ENCODE measurements at places on chromosomes 1 and 21.
A peak's percentile ranks its signal among the peaks of the same experiment; 100 is the strongest.

- DNase-seq = no peak
Measured at GRCh38 chr1:19365721-19366120, 53.6 kb downstream of the SLC66A1 start.

GRCh38 chr1:96580920-96581319 is 140.7 kb upstream of the PTBP2 start:
- no peak for DNase-seq

DNA sequence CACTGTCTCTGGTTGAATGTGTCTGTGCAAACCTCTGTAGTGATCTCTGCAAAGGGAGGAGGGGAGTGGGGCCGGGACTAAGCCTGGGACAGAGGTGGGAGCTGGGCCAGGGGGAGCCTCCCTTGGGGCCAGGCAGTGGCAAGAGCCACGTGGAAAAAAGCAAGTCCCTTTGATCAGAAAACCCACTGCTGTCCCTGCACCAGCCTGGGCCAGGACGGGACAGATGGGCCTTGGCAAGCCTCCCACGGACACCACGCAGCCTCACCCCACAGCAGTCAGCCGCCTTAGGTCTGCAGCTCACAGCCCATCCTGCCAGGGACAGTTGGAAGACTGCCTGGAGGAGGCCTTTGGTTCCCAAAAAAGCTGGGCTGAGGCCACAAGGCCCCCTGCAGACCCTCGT is 11.7 kb upstream of the TRAPPC10 start:
- no peak for DNase-seq

DNA sequence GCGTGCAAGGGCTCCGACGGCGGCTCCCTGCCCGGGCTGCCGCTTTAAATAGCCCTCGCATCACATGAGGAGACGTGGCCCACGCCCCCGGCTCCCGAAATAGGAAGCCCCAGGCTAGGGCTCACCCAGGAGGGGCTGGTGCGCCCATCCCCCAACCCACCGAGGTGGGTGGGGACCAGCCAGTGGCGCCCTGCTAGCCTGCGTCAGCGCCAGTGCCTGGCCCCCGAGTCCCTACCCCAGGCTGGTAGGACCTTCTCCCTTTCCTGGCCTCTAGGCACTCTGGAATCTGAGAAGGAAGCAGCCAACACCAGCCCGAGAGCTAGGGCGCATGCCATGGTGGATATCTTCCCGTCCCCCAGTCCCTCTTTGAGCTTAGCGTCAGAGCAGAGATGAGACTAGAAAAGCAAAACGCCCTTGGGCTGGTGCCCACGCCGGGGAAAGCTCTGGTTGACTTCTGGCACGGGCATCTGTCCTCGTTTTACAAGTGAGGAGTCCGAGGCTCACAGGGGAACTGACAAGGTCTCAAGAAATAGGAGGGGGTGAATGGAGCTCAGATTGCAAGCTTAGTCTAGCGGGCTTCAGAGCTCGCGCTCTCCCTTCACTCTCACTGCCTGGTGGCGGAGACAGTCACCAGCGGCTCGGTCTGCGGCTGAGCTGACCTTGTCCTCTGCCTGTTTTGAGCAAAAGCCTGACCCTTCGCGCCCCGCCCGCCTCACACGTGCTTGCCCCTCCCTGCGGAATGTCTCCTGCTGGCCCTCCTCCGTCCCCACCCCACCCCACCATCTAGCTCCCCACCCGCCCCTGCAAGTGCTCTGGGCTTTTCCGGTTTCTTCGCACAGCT is at the start of gene FABP3:
Gene FABP3 (minus strand): TSS at position 21 of the 841 bp plus-strand sequence. CDS start 62 bp downstream, outside the sequence.
- DNase-seq = peak; percentile 63

DNA sequence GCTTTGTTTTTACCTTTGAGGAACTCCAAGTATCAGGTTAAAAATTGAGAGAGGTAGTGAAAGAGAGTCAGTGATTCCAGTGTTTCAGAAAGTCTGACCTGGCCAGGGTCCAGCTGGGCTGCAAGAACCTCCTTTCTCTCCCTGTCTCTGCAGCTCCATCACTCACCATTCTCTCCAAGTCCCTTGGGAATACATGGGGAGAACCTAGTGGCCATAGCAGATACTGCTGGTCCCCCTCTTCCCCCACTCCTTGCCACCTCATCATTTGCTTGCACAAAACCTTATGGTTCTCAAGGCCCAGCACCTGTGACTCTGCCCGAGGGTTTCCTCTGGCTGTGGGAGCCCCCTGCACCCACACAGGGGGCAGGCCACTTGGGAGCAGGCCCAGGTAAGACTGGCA is 279.5 kb downstream of the KIF26B start:
- DNase-seq = no peak

- DNase-seq = no peak
Measured at GRCh38 chr21:17440969-17441368, 71.9 kb upstream of the CXADR start.

DNA sequence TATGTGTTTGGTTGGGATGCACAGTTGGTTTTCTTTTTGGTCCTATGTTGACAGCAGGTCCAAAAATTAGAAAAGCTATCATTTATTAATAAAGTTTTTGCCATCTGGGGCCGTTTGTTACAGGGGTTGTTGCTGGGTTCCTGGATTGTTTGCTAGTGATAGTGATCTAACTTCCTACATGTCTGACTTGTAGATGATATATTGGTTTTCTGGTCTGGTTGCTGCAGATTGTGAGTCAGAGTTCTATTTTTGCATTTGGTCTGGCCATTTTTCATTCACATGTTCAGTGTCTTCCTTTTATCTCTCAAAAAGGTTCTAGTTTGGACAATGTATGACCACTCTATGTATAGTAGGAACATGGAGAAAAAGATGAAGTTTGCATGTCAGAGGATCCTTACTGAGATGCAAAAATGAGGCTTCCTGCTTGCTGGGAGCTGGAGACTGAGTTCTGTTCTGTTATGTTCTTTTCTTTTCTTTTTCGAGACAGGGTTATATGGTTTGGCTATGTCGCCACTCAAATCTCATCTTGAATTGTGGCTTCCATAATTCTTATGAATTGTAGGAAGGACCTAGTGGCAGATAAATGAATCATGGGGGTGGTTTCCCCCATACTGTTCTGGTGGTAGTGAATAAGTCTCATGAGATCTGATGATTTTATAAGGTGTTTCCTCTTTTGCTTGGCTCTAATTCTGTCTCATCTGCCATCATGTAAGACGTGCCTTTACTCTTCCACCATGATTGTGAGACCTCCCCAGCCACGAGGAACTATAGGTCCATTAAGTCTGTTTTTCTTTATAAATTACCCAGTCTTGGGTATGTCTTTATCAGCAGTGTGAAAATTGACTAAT is 4.2 kb upstream of the NVL start:
- DNase-seq = peak; percentile 81

DNA sequence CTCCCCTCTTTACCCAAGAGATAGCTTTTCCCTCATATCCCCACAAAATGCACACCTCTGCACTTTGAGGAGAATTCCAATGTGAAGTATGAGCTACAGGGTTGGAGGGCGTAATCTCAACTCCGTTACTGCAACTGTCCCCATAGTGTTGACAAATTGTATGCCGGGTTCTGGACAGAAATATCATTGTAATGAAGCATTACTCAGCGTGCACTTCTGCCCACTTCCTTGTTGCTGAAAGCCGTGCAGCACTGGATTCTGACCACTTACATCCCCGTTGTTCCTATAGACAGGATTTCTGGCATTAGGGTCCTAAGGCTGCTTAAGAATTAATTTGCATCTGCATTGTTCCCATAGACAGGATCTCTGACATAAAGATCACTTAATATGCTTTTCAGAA is 205.6 kb downstream of the RHOU start:
- no peak for DNase-seq

GRCh38 chr1:209870151-209870831 is 42.5 kb downstream of the UTP25 start:
- no peak for DNase-seq

DNA sequence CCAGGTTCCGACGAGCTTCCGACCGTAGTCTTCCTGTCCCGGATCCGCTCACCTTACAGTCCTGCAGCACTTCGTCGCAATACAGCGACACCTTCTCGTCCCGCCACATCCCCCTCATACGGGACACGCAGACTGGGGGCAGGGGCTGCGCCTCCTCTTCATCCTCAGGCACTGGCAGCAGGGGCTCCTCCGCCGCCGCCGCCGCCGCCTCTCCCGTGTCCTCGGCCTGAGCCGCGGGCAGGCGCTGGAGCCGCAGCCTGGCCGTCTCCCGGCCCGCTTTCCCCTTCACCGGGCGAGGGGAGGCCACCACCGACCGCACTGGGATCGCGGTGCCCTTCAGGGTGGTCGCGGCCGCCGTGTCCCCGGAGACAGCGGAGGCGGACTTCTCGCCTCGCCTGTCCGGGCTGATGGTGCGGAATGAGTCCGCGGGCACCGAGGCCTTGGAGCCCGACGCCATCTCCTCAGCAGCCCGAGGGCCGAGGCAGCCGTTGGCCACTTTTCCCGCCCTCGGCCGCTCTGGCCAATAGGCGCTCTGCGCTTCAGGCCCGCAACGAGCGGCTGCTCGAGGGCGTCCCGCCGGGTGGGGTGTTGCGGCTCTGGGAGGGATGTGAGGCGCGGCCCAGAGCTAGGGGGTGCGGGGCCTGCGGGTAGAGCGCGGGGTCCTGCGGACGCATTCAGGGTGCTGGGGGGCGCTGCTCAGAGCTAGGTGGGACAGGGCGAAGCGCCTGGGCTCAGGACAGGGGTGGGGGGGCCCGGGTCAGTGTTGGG is at the start of gene SHCBP1L:
Gene SHCBP1L (minus strand): TSS at position 490 of the 768 bp plus-strand sequence. CDS start 33 bp downstream, at position 457.
- peak; percentile 43 for DNase-seq

DNA sequence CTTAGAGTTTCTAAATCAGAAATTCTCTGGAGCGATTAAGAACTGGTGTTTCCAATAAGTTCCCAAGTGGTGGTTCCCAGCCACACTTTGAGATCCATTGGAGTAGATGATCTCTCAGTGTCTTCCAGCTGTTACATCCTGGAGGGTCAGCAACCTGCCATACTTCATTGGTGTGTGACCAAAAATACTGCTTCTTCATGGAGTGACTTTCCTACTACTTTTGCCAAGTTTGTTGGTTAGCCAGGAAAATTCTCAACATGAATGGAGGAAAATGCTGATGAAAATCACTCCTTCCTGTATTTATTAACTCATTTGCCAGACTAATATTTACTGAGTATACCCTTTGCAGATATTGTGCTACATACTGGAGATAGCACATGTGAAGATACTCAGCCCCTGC is 186.1 kb downstream of the FGGY start:
- no peak for DNase-seq

DNA sequence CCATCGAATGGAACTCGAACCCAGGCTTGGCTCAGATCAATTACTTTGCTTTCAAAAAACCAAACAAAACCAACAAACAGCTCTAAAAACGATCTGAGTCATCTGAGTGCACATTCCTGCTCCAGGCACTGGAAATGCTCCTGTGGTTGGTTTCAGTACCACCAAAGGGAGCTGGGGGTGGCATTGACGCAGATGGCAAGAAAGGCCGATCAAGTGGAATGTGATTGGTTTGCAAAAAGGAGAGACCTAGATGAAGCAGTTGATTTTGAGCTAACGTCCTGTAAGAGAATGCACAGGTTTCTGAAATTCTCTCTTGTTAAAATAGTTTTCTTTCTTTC is 39.5 kb downstream of the PIK3CD start:
- DNase-seq = no peak

DNA sequence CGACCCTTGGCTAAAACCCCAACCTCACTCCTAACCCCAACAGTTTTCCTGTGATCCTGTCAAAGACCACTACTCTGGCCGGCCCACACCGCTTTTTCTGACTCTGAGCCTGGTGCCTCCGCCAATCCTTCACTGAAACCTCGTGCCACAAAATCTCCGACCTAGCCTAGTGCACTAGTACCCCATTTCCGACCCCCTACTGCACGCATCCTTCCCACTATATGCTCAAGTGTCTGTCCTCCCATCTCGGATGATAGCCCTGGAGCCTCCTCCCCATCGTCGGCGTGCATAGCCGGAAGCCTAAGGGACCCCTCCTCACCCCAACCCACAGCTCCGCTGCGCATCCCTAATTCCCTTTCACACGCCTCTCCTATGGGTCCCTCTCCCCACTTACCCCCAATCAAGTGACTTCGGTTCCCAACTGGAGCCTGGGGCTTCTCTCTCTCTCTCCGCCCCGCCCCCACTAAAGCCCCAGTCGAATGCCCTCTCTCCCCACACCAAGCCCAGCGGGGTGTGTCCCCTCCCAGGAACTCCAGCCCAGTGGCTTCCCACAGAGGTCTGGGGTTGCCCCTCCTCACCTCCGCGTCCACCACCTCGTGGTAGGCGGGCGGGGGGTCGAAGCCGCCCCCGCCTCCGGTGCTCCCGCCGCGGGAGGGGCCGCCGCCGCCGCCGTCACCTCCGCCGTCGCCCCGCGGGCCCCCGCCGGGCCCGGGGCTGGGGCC is 791 bp downstream of the USP24 start:
- peak; percentile 74 for DNase-seq

DNA sequence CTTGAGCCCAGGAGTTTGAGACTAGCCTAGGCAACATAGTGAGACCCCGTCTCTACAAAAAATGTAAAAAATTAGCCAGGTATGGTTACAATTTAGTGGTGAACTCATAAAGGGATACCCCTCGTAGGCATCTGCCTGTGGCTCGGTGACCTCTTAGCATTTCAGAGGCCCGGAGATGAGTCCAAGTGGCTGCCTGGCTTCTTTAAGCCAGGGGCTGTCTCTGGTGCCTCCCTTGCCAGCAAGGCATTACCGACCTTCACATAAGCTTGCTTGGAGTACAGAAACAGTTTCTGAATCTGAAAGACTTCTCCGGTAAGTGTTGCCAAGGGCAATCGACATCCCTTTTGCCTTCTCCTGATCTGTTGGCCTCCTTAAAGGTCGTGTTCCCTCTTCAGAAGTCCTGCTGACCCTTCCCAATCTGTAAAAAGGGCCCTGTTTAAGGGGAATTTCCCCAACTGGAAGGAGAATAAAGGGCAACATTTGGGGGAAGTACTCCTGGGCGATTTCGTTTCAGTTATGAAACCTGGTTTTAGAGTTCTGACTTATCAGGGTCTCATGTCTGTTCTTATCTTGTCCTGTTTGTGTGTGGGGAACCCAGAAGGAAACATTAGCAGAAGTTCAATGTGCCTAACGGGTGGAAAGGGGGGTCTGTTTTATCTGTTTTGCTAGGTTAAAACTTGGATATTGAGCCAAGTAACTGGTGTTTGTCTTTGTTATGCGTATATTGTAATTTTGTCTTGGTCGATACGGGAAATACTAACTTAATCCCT is 32.9 kb downstream of the KIFAP3 start:
- DNase-seq = peak; percentile 81

- DNase-seq = no peak
Measured at GRCh38 chr21:42553435-42553834, 39.8 kb downstream of the SLC37A1 start.

- no peak for DNase-seq
Measured at GRCh38 chr1:218754477-218754876, 409.3 kb downstream of the TGFB2 start.

DNA sequence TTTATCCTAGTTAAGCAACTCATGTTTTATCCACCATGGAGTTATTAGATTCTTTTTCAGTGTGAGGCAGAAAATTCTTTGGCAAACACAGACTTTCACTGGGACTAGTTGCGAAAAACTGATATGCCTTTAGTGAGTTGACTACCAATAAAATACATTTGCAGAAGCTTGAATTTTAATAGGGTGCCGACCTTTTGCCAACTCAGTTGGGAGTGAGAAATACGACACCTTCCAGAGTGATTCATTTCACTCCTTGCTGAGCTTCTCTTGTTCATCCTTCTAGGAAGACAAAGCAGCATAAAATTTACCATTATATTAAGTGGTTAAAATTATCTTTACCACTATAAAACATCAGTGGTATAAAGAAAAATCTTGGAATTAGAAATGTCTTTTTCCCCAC is 1.2 kb upstream of the KRTAP23-1 start:
- no peak for DNase-seq

GRCh38 chr1:210678306-210678705 is 349.6 kb downstream of the HHAT start:
- DNase-seq = no peak
